SHP77 (cell line): ENCODE measurements at places on chromosomes 7 and 10.

- no peak for DNase-seq
Observed at GRCh38 chr7:114392686-114393085, 21.9 kb upstream of the FOXP2 start.

DNA sequence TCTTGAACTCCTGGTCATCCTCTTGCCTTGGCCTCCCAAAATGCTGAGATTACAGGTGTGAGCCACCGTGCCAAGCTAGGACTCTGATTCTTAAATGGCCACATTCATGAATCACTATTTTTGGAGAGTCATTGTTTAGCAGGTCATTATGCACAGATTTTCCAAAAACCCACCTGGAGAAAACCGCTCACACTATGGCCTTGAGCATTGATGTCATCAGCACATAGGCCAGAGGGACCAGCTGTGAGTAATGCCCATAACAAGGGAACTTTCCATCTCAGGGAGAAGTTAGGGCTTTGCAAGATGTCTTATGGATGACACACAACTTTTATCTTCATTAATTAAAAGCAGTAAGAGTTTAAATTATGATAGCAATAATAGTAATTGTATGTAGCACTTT is 86.4 kb upstream of the KIF5B start:
- DNase-seq: no peak

- DNase-seq: no peak
Observed at GRCh38 chr10:131909014-131909808, 8.4 kb downstream of the PPP2R2D start.

DNA sequence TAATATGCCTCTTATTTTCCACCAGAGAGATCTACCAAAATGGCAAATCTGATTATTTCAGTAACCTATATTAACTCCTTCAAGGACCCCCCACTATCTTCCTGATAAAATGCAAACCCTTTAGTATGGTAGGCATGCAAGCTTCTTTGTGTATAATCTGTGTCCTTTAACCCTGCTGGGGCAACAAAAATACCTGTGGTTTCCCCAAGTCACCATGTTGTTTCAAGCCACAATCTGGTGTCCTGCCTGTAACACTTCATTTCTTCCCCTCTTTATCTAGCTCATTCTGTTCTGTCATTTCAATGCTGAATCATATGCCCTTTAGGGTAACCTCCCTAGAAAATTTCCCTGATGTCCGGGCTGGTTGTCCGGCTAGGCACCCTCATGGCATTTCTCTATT is 5.3 kb downstream of the CALCR start:
- DNase-seq: no peak

GRCh38 chr7:2643386-2644219 is 11.8 kb downstream of the TTYH3 start:
- no peak for DNase-seq

- DNase-seq: no peak
Observed at GRCh38 chr7:100867776-100868485, 744 bp downstream of the TRIP6 start.

- DNase-seq: no peak
Observed at GRCh38 chr7:12594122-12594897, 23.8 kb downstream of the SCIN start.
